ENCODE measurements at places on chromosomes 2 and 18. TPM values are rescaled to one million over a fixed set of nuclear protein-coding genes. Genes with fewer than 3 reads are reported as not detected.

GRCh38 chr18:3468066-3468705 is 18.2 kb downstream of the TGIF1 start:
- no peak for DNase-seq

- no peak for DNase-seq
Observed at GRCh38 chr18:48928787-48929186, 22.0 kb downstream of the SMAD7 start.

GRCh38 chr2:214246417-214246816 is 164.4 kb upstream of the VWC2L start:
- no peak for DNase-seq

DNA sequence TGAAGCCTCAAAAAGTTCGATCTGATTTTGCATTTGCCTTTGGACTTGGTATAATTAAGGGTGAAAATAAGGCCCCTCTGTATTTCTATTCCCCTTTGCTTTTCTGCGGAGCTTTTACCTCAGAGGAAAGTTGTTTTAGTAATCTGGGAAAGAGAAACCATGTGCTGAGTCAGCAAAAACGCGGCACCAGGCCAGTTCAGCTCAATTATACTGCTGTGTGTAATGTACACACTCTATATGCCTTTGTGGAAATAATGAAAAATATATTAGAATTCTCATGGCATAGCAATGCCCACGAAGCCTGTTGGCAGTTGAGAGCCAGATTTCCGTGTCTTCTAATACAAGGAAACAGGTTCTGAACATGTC is 161.9 kb upstream of the SIX2 start:
- DNase-seq, result no peak

DNA sequence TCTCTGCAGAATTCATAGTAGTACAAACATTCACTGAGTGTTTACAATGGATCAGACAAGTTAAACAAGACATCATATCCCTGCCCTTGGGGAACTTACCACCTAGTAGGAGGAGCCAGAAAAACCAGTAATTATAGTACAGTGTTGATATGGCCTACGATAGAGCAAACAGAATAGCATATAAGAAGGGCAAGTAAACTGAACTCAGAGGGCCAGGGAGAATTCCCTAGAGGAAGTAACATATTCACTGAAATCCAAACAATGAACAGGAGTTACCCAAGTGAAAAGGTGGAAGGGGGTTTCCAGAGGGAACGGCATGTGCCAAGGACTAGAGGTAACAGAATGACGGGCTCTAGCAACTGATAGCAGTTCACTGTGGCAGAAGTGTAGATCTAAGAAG is 34.1 kb downstream of the NHEJ1 start:
- no peak for DNase-seq

DNA sequence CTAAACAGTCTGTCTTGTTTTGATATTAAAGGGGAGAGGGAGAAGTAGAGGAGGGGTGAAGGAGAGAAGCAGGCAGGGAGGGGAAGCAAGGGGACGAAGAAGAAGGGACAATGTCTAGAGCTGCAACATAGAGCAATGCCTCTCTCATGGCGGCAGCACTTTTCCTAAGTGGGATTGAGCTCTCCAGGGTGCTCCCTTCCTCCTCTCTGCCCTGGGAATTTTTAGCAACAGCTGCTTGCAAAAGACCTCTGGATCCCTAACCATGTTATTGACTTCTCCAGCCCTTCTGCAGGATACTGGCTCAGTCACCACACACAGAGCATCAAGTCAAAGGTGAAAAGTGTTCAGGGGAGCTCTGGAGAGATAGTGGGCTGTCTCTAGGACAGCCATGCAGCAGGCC is 734.9 kb downstream of the EPHA4 start:
- DNase-seq, result no peak

- DNase-seq, result no peak
Observed at GRCh38 chr2:129934044-129934822, 45.2 kb upstream of the RAB6C start.

- DNase-seq, result no peak
Observed at GRCh38 chr2:120558847-120559246, 176.8 kb upstream of the GLI2 start.

- DNase-seq, result no peak
Observed at GRCh38 chr2:13581471-13581870, 864.7 kb downstream of the TRIB2 start.

- no peak for DNase-seq
Observed at GRCh38 chr18:40738321-40738880, 1216.6 kb upstream of the PIK3C3 start.

DNA sequence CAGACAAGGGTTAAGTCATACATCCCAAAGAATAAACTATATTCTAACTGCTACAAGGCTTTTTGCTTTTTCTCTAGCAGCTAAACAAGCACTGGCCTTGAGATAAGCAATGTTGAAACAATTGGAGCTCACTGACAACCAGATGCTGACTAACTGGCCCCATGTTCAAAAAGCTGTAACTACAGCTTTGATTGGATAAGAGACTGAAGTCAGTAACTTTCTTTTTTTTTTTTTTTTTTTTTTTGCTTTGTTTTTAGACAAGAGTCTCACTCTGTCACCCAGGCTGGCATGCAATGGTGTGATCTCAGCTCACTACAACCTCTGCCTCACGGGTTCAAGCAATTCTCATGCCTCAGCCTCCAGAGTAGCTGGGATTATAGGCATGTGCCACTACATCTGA is 45.4 kb upstream of the TMEM163 start:
- no peak for DNase-seq

DNA sequence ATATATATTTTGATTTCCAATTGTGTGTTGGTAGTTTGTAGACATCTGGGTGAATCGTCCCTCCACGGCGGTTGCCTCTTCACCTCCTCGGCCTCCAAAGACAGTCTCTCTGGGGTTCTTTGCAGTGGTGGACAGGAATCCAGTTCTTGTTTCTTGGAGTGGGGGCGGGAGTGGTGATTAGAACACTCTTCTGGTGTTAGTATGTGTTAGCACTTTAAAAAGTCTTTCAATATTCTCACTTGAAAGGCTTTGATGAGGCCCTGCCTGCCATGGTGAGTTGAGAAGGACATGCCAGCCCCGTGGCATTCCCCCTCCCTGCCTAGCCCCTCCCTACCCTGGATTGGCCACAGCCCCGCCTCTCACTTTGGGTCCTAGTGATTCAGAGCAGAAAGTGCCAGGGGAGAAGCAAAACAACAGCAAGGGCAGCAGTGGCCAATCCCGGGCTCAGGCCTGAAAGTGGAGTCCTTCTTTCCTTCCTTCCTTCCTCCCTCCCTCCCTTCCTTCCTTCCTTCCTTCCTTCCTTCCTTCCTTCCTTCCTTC is 316.8 kb upstream of the HS6ST1 start:
- DNase-seq, result no peak

GRCh38 chr2:217972490-217972889 is 30.3 kb downstream of the TNS1 start:
- DNase-seq, result no peak

DNA sequence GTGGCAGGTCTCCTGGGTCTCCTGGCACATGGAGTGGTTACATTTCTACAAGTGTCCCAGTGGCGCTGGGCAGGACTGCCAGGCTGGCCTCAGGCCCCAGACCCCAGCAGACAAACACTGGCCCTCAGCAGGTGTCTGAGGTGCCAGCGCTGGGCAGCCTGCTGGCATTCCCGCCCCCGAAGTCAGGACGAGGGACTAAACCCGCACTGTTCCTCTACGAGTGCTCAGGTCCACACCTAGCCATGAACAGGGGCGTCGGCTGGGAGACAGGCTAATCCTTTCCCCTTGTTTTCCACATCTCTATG is 12.8 kb downstream of the SNED1 start:
- no peak for DNase-seq

- DNase-seq, result no peak
Observed at GRCh38 chr2:44778221-44778654, 163.3 kb upstream of the SIX3 start.

- DNase-seq, result no peak
Observed at GRCh38 chr18:60038731-60039130, 138.9 kb downstream of the PMAIP1 start.

- no peak for DNase-seq
Observed at GRCh38 chr2:193583638-193584400, 1389.1 kb upstream of the TMEFF2 start.

GRCh38 chr18:45521777-45522176 is 93.5 kb upstream of the SLC14A2 start:
- DNase-seq, result no peak

GRCh38 chr2:234487356-234487755 is 9.5 kb downstream of the ARL4C start:
- DNase-seq, result no peak

- no peak for DNase-seq
Observed at GRCh38 chr2:191714925-191715324, 37.0 kb downstream of the NABP1 start.

DNA sequence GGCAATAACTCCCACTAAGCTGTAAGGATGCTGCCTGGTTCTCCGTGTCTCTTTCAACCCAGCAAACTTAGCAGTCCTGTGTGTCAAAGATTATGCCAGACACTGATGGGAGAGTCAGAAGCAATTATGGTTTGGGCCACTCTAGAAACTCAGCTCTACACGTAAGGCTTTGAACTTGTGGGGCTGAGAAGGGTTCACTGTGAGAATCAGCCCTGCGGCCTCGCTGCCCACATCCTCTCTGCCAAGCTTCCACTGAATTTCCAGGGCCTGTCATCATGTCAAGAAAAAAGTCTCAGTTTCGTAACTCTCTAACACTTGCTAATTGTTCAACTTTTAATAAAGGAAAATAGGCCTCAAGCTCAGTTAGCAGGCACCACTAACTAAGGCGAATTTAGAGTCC is 308.8 kb upstream of the LYPD1 start:
- DNase-seq, result no peak

GRCh38 chr18:46350598-46351159 is 246.5 kb downstream of the HAUS1 start:
- no peak for DNase-seq

GRCh38 chr2:235665661-235666212 is 171.9 kb downstream of the AGAP1 start:
- DNase-seq, result no peak

DNA sequence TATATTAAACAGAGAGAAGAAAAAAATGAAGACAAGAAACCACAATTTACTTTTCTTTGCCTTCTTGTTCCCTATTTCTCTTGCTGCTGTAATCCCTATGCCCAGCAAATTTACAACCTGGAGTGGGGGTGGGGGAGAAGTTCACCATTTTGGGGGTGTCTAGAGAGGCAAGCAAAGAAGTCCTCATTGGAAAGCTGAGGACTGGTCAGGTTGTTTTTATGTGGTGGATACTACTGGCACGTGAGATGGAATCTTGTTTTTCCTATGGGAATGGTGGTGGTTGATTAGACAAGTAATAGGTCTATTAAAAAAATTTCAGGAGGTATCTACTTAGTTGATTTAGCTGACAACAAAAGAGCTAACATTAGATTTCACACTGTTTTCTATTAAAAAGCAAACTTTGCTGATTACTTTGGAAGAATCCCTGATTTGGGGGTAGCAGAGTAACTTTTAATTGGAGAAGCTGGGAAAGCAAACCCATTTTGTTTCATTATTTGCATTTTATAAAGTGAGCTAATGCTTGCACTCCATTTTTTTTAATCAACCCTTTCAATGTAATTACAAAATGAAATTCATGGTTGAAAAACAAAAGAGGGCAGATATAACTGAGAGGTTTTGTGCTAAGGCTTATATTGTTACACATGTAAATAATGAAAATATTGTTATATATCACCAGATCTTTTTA is 6.0 kb downstream of the POU3F3 start:
- no peak for DNase-seq

DNA sequence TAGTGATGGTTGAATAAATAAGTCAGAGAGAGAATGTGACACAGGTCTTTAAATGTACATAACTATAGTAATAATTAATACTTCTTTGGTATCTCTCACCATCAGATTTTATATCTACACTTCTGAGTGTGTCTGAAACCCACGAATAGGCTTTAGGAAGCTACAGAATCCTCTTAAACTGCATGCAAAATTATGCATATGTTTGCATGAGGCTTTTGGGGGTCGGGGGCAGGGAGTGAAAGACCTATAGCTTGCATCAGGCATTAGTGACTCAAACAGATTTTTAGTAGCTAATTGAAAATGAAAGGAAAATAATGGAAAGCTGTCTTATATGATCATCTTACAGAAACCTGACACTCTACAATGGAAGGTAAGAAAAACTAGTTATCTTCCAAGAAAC is 14.9 kb downstream of the LRPPRC start:
- DNase-seq, result no peak

DNA sequence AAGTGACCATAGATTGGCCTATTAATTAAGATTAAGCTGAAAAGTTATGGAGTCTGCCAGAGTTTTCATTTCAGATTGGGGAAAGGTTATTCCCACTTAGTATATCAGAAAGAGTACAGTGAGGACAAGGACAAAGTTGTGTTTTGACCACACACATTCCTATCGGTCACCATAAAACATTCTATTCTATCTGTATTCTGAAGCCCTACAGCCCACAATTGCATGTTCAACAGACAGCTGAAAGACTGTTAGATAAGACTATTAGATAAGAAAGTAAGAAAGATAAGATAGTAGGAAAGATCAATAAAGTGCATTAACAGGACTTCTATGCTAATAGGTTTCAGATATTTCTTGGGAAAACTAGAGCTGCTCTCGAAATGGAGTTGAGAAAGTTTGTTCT is 26.7 kb upstream of the ACYP2 start:
- no peak for DNase-seq

DNA sequence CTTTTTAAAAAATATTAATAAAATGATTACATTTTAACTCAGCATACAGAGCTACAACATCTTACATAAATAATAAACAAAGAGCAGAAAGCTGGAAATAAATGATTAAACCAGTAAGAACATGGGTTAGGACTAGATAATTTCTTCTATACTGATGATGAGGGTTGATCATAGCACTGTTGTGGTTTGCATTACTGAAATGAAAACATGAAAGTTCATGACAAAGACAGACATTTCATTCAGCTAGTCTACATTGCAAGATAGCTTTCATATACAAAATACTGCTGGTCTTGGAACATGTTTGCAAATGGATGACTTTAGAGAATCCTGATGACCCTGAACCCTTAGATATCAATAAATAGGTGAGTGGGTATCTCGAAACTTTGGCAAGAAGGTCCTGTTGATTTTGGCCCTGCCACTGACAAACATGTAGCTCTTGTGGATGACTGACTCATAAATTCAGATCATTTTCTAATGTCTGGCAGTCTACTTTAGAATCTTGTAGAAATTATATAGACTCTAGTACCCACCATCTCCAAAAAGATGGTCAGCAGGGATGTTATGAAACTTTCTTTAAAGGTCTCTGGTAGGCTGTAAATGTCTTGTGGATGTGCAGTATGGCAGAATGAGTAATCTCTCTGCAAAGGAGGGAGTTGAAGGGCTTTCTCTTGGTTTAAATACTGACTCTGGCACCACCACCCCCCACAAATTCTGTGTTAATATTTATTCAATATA is 15.5 kb upstream of the CDC42EP3 start:
- DNase-seq, result no peak

GRCh38 chr2:121172456-121172855 is 112.5 kb downstream of the TFCP2L1 start:
- no peak for DNase-seq

CFC1 gene
- 4.8 TPM for polyA plus RNA-seq

TUBA3E gene
- not detected for polyA plus RNA-seq

MTIF2 gene
- 32.8 TPM for polyA plus RNA-seq

GATA6 gene
- polyA plus RNA-seq, result 67.1 TPM

CDH19 gene
- 0.14 TPM for polyA plus RNA-seq

CRACDL gene
- polyA plus RNA-seq, result 4.0 TPM

REEP1 gene
- 19.6 TPM for polyA plus RNA-seq

ASPRV1 gene
- polyA plus RNA-seq, result 4.0 TPM

PLCL1 gene
- polyA plus RNA-seq, result 12.1 TPM

KIAA2012 gene
- 0.46 TPM for polyA plus RNA-seq

HAAO gene
- 24.6 TPM for polyA plus RNA-seq

UGT1A7 gene
- not detected for polyA plus RNA-seq

SNORC gene
- 1.5 TPM for polyA plus RNA-seq

NEU4 gene
- polyA plus RNA-seq, result 0.27 TPM

ALK gene
- polyA plus RNA-seq, result 0.06 TPM

ELOA2 gene
- 0.06 TPM for polyA plus RNA-seq

LRATD1 gene
- 15.5 TPM for polyA plus RNA-seq

SCN7A gene
- polyA plus RNA-seq, result 112 TPM

Data from left lung (tissue), 14 donors.